ENCODE measurements at places on chromosomes 6 and 20.

- DNase-seq: no peak
Observed at GRCh38 chr20:45818239-45818638, 5.8 kb downstream of the UBE2C start.

- no peak for DNase-seq
Observed at GRCh38 chr20:43096931-43097260, 92.8 kb downstream of the PTPRT start.

- peak; percentile 75 for DNase-seq
Observed at GRCh38 chr6:77650098-77650663, 2.7 kb upstream of the MEI4 start.

DNA sequence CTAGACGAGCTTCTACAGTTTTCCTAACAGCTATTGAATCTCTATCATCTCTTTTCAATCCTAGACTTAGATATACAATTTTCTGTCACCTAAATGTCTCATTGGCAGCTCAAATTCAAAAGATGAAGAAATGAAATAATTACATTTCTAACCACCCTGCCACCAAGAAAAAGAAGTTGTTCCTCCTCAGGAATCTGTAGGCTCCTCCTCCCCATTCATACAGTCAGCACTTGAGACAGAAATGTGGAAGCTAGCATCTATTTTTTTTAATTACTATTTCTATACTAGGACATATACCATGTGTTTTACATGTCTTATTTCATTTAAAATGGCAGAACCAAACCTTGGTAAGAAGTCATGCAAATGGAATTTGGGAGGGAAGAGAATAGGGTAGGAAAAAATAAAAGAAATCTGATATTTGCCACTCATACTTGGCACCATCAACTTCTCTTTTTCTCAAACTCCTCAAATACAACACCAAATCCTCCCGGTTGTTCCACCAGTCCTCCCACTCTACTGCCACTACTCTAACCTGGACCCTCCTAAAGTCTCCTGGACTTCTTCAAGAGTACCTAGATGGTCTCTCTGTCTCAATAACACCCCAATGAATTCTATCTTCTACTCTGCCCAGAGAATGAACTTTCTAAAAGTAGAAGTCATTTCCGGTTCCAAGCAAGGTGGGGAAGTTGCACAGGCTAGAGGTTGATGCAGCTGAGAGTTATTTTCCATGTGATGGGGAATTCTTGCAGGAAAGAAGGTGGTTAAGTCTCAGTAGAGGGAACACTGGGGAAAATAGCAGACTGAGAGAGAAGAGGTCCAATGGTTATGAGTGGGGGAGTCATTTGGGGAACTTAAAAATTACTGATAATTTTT, 54.1 kb downstream of the ATXN1 start:
- no peak for DNase-seq

Measured in mesothelial cell of epicardium (in vitro differentiated cells).